Cortex of kidney (tissue), 1 donor: ENCODE measurements at places on chromosomes 11 and 22.

DNA sequence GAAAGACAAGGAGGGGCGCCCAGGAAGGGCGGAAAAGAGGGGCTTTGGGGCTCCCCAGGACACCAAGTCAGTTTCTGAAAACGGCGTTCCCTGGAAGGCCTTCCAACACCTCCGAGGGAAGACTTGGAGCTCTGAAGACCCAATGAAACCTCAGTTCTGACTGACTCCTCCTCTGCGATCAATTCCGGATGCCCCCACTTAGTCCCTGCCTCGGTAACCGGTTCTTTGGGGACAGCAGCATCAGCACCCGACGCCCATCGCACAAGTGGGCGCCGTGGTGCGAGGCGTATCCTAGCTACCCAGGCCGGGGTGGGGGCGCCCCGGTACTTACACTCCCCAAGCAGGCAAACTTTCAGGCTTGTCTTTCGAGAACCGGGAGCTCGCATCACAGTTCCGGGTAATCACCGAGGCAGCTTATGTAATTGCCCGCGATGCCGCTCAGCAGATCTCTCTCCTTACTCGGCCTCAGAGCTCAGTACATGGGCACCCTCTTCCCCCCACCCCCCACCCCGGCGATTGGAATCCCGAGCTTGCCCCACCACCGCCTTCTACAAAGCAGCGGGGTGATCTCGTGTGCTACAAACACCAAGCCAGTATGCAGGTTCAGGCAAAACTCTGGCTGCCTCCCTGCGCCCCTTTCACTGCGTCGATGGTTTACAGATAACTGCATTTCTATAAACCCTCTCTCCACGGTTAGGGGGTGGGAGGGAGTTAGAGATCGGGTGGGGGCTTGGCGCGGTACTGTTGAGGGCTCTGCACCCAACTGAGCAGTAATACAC lies 2.0 kb downstream of the TENM4 start:
- no peak for DNase-seq

DNA sequence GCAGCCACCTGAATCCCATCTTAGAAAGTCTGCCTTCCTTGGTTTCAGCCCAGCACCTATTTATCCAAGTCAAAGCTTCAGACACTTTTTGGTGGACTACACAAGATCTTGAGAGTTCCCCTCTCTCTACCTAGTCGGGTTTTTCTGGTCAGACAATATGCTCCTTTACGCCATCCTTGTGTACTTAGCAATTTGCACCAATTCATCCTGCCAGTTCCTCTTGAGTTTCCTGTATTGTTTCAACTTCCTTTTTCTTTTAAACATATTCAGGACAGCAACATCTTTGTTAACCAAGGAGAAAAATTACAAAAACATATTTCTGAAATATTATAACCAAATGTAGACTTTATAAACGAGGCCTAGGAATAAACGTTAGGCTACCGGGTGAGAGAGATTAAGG lies 368.2 kb upstream of the CADM1 start:
- no peak for DNase-seq

DNA sequence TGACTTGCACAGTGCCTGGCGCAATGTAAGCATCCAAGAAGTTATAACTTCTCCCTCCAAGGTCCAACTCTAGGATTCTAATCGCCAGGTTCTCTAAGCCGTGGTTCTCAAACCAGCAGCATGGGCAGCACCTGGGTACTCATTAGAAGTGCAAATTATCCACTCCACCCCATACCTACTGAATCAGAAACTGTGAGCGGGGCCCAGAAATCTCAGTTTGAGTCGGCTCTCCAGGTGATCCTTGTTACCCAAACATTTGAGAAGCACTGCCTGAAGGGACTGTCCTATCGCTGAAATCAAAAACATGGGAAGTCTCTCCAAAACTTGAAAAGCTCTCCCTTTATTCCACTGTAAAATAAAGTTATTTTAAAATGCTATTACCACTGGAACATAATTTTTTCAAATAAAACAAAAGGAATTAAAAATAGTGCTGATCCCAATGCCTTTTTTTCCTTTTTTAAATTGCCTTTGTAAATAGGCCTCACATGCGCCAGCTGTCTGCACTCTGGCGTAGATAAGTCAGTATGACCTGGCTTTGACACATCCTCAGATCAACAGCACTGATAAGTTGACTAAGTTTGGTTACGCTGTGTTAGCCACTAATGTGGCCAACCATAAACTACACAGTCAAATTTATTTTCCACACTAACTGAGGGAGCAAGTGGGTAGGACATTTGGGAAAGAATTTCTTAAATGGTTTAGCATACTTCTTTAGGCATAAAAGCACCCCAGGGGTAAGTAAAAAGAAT lies 8.4 kb upstream of the CTR9 start:
- no peak for DNase-seq

- no peak for DNase-seq
Measured at GRCh38 chr11:119094816-119095065, 6.9 kb downstream of the DPAGT1 start.

DNA sequence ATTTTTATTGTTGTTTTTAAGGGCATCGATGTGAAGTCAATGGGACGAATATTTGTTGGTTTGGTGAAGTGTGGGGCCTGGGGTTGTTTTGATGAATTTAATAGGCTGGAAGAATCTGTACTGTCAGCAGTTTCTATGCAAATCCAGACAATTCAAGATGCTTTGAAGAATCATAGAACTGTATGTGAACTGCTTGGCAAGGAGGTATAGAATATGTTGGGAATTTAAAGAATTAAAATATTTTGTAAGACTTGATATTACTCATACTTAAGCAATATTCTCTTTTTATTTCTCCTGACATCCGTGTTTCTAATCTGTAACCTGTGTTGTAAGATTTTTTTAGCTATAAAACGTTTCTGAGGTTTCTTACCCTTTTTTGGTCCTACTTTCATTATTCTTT lies 61.6 kb downstream of the DYNC2H1 start:
- DNase-seq: no peak

DNA sequence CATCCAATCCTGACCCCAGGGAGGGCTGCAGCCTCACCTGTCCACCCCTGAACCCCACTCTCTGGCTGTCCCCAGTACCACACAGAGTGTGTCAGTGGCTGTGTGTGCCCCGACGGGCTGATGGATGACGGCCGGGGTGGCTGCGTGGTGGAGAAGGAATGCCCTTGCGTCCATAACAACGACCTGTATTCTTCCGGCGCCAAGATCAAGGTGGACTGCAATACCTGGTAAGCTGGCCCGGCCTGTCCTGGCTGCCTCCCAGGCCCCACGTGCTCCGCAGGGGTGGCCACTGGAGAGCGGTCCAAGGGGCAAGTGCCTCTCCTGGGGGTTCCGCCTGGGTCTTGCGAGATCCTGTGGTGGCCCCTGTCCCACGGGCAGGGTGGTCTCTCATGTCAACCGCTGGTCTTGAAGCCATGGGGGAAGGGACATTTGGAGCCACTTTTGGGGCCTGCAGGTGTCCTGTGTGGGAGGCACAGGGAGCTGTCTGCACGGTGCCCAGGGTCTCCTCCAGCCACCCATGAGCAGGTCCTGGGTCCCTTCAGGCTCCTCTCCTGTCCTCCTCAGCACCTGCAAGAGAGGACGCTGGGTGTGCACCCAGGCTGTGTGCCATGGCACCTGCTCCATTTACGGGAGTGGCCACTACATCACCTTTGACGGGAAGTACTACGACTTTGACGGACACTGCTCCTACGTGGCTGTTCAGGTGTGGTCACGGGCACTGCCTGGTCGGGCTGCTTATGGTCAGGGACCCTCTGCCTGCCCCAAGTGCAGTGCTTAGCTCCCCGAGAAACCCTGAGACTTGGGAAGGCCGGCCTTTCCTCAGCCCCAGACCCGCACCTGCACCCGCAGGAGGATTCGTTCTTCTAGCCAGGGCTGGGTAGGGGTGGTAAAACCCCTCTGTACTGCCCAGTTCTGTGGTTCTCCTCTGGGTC lies 11.8 kb downstream of the MUC2 start:
- no peak for DNase-seq

DNA sequence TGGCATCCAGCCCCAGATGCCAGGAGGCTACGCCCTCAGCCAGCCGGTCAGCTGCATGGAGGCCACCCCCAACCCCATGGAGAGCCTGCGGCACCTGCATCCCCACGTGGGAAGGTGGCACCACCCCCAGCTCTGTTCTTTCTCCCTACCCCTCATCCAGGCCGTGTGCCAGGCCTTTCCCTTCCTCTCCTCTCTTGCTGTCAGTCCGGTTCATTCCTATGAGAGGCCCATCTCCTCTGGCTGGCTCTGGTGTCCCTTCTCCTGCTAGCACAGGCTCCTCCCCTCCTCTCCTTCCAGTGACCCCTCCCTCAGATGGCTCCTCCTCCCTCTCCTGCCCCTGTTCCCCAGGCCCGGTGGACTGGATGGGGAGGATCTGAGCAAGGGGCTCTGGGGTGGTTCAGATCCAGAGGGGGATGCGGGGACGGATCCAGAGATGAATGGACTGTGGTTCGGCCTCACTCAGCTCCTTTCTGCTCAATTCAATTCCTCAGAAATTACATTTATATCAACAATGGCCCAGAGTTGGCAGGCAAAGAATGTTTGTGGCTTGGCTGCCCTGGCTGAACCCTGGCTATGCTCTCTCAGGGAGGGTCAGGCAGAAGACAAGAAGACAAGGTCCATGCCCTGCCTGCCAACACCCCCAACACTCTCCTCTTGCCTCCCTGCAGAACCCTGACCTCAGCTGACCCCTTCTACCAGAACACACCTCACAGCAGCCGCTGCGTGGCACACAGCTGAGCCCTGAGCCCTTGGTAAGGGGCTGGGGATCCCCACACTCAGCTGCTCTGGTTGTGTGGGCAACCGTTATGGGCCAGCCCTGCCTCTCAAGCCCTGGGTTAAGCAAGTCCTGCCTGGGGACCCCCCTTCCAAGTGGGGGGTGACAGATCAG lies 18.5 kb upstream of the LRRC10B start:
- no peak for DNase-seq

GRCh38 chr22:17063411-17064106 lies 21.2 kb upstream of the IL17RA start:
- no peak for DNase-seq

- no peak for DNase-seq
Measured at GRCh38 chr22:42372976-42373375, 59.2 kb downstream of the NFAM1 start.

DNA sequence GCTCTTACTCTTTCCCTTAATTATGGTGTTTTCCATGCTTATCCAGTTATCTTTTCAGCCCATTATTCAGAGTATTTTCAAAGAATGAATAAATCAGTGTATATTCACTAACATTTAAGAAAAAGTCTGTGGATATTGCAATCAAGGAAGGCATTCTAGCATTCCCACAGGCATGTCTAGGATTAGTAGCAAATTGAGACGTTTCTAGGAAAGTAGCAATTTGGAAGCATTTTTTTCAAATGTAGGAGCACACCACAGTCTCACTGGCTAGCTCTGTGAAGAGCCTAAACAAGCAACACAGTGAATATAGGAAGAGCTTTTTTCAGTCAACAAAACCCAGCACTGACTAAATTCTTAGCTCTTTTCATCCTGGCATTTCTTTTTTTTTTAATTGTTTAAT lies 65.4 kb downstream of the CCDC34 start:
- no peak for DNase-seq

GRCh38 chr11:74055938-74056337 lies 47.1 kb upstream of the UCP3 start:
- DNase-seq: no peak

DNA sequence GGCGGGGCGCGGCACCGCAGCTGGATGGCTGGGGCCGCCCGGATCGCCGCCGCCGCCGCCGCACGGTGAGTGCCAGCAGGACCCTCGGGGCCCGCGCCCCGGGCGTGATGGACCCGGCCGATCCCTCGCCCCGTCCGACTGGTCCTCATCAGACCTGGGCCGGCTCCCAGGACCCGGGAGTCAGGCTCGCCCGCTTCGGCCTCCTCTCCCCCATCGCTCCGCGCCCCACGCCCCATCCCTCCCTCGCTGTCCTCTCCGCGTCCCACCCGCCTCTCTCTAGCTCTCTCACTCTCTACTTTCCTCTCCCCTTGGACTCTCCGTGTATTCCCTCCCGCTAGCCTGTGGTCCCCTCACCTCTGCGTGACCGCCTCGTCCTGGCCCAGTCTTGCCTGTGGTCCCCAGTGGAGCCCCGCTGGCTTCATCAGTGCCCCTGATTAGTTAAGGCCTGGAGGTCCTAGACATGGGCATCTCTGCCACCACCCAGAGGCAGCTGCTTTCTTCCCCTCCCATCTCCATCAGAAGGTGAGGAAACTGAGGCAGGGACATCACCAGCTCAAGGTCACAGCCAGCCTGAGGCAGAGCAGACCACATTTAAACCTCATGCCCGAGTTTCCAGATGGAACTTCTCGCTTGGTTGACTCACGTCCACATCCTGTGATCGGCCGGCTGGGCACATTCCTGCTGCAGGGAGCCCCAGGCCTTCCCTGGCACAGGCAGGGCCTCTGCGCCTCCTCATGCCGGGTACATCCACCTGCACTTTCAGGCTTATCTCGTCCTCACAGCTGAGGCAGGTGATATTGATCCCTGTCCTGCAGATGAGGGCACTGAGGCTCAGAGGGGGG lies 429 bp downstream of the SLC39A13 start:
- DNase-seq: no peak

GRCh38 chr22:23122216-23122957 lies 19.4 kb downstream of the RSPH14 start:
- DNase-seq: no peak

DNA sequence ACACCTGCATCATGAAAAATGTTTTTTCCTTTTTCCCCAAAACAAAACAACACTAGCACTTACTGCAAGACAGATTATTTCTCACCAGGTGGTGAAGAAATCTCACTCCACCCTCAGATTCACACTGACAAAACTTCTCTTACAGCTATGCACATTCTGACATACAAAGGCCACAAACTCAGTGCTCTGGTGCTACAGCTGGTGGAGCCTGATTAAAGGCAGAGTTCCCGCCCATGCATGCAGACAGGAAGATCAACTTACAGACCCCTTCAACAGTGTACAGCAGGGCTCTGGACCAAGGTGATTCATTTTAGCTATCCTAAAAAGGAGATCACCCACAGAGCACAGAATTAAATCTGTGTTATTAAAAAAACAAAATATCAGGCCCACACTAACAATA lies 112.6 kb downstream of the CADM1 start:
- DNase-seq: no peak

DNA sequence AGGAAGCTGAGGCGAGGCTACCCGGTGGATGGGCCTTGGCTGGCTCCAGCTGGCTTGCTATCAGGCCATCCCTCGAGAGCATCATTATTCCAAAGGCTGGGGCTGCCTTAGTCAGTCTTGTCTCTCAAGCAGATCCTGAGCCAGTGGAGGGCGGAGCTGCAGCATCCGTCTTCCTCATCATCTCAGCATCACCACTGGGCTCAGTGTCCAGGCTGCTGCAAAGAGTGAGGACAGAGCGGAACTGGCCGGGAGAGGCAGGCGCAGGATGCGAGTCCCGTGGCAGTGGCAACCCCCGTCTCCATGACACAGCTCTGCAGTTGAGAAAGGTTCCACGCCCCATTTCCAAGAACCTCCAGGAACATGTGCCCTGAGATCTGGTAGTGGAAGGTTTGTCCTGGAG lies 4.4 kb downstream of the TP53I11 start:
- DNase-seq: no peak

DNA sequence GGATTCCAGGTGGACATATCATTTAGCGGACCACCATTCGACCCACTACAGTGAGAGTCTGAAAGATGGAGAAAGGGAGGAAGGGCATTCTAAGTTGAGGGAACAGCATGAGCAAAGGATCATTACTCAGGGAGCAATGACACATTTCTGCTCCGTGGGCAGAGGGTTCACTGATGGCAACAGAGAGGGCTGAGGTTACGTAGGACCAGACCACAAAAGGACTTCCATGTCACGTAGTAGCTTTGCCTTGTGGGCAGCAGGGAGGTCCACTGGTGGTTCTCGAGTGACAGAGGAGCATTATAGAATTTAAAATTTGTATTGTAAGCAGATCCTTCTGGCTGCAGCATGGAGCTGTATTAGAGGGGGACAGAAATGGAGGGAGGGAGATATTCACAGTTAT lies 109.7 kb upstream of the NAV2 start:
- DNase-seq: no peak
